SK-N-SH (cell line): ENCODE measurements at places on chromosomes 7 and 10. TPM values are rescaled to one million over a fixed set of nuclear protein-coding genes. Genes with fewer than 3 reads are reported as not detected.

DNA sequence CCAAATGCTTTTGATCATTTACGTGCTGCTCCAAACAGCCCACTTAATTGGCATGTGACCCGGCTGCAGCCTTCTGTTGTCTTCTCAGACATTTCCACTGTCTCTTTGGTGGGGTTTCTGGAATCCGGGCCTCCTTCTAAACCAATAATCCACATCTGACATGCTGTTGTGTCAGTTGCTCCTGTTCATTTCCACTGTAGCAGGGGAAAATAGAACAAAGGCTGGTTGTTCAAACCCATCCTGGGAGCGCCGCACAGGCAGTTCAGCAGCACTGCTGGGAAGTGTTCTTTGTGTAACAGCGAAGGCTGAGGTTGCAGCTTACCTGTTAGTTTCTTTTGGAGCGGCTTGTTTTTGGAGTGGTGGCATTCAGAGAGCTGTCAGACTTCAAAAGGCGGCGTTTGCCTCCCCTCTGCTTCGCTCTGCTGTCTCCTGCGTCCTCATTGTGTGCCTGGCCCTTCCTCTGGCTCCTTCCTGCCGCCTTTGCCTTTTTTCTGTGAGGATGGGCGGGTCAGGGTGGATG is 149.4 kb downstream of the SNX10 start:
- DNase-seq: no peak

- no peak for DNase-seq
These were observed 171.4 kb upstream of the INHBA start for GRCh38 chr7:41874201-41874785.

GRCh38 chr10:104034401-104035193 is 51.1 kb downstream of the COL17A1 start:
- DNase-seq: no peak

DNA sequence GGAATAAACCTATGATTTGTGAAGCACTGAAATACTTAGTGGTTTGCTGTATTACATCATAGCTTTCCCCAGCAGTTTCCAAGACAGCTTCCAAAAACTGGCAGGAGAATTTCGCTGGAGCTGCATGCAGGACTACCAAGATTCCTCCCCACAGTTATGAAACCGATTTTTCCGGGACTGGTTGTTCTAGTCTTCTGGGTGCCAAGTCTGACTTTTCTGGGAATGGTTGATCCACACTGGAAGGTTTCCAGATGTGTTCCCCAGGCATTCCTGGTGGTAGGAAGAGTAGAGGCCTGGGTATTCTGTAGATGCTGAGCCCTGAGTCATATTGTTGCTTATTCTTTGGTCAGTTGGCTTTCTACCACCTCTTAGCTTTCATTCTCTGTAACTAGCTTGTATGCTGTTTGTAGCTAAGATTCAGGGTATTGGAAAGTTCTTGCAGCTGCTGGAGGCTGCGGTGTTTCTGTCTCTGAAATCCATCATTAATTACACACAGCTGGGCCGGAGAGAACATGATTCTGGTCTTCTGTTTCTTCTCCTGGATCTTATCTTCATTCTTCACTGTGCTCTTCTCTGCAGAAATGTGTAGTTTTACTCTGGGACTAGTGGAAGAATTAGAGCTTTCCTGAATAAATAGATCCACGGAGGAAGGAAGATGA is 6.3 kb downstream of the ABCC2 start:
- no peak for DNase-seq

DNA sequence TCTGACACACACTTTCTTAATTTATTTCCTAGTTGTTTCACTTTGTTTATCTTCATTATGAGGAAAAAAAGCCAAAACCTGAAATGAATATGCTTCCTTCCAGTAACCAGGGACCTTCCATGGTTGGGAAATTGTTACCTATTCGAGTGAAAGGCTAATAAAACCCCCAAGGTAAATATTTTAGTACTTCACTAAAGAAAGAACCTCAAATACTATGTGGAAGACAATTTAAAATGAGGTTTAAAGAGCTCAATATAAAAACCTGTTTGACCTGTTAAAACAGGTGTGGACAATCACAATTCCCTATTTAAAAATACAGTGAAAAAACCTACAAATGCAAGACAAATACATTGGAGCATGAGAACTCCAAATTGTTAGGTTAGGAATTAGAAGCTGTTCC is 192.6 kb downstream of the CFTR start:
- no peak for DNase-seq

- no peak for DNase-seq
These were observed 68.7 kb downstream of the EGFR start for GRCh38 chr7:55087521-55087961.

GRCh38 chr7:112422842-112423496 is 27.3 kb upstream of the IFRD1 start:
- DNase-seq: no peak

DNA sequence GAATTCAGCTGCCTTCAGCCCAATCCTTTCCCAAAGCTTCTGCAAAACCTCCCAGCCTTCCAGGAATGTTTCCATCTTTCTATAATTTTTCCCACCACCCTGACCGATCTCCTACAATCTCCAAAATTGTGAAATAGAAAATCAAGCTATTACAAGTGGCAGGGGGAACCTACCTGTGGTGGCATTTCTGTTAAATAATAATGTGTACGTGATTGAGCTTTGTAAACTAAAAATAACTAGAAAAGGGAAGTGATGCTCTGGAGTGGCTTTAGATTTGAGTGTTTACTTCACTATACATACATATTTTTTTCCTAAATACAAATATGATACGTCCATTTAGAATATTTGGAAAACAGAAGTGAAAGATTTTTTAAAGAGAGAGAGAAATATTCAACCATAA is 593.6 kb downstream of the GRM8 start:
- DNase-seq: no peak

DNA sequence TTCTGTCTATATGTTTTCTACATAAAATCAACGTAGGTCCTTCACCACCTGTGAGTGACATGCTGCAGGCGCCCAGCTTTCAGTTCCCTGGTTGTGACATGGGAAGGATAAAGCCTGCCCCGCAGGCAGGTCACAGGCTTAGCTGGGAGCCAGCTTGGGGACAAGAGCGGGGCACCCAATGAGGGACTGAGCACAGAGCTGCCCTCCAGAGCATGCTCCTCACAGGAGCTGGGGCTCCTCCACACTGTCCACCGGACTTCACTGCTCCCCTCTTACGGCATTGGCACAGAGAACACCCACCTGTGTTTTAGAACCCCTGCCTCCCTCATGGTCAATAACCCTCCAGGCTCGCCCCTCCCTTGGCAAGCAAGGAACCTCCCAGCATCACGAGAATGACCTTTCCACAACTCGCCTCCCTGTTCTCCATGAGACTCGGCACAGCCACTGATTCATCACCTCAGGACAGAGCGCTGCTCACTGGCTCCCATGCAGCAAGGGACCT is 187.1 kb downstream of the TNS3 start:
- no peak for DNase-seq

DNA sequence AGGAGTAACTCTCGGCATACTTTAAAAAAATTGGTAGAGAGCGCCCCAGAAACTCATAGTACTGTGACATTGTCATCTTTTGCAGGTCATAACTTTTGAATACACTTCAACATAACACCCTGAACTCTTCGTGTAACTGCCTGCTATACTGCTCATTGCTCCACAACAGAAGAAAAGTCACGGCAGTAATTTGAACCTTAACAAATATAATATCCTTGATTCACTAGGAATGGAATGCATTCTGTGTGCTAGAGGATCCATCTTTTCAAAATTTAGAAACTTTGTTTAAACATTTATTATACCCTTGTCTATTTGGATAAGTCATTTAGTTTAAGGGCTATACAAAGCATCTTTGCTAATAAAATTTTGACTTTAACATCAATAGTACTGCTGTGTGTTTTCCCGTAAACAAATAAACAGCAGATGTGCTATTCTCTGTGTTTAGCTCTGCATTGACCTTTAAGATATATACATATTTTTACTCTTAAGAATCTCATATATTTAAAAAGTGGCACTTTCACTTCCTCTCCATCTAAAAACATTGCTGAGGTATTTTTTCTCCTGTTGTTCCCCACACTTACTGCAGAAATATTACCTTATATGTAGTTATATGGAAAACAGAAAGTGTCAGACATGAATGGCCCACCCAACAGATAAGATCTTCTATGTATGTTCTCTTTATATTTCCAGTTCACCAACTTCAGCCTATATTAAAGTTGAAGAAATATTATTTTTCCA is 217.6 kb upstream of the TMEM229A start:
- no peak for DNase-seq

GRCh38 chr10:49080071-49080470 is 35.3 kb downstream of the VSTM4 start:
- DNase-seq: no peak

Gene HGF
- 1.5 and 1.8 TPM in 2 replicates for polyA plus RNA-seq

Gene RADIL
- 3.5 and 4.3 TPM in 2 replicates for polyA plus RNA-seq

Gene SEMA3C
- polyA plus RNA-seq: 51.1 and 64.1 TPM in 2 replicates

Gene IRF5
- polyA plus RNA-seq: 0.62 and 1.0 TPM in 2 replicates

Gene TCERG1L
- polyA plus RNA-seq: not detected in 2 replicates

Gene RAMP3
- not detected in 2 replicates for polyA plus RNA-seq
